ENCODE measurements at places on chromosomes 2 and 18. TPM values are rescaled to one million over a fixed set of nuclear protein-coding genes. Genes with fewer than 3 reads are reported as not detected.

Gene VWC2L
- total RNA-seq: not detected

Gene UGT1A3
- total RNA-seq: 0.11 TPM

Gene FAM228B
- total RNA-seq: 1.1 TPM

Gene SEPTIN10
- 67.5 TPM for total RNA-seq

Gene GTF2A1L
- not detected for total RNA-seq

Gene TSN
- total RNA-seq: 159 TPM

Gene AFG3L2
- 86.3 TPM for total RNA-seq

Gene CTLA4
- total RNA-seq: not detected

Gene FN1
- total RNA-seq: 1,847 TPM

Gene CHRNG
- total RNA-seq: not detected

Gene UGT1A8
- total RNA-seq: not detected

Gene UGT1A5
- not detected for total RNA-seq

Gene FBXO41
- total RNA-seq: 3.0 TPM

Gene ODC1
- total RNA-seq: 371 TPM

Gene MAPK4
- total RNA-seq: not detected

Gene GTF3C2
- total RNA-seq: 77.5 TPM

Gene ASB18
- total RNA-seq: not detected

Gene IL37
- total RNA-seq: not detected

Gene ZFP36L2
- total RNA-seq: 32.5 TPM

Gene FIGN
- total RNA-seq: 11.6 TPM

Gene LRRC30
- not detected for total RNA-seq

All from HepG2 (cell line).